Activated T-helper 1 cell treated with anti-CD3 and anti-CD28 coated beads, Interleukin-2, amount 50 U/mL, for 16 hours (primary cell): ENCODE measurements at places on chromosomes 6 and 20.

GRCh38 chr20:7806831-7807230, 133.4 kb downstream of the HAO1 start:
- no peak for DNase-seq

GRCh38 chr6:154485815-154486214, 24.7 kb downstream of the CNKSR3 start:
- DNase-seq, result no peak

DNA sequence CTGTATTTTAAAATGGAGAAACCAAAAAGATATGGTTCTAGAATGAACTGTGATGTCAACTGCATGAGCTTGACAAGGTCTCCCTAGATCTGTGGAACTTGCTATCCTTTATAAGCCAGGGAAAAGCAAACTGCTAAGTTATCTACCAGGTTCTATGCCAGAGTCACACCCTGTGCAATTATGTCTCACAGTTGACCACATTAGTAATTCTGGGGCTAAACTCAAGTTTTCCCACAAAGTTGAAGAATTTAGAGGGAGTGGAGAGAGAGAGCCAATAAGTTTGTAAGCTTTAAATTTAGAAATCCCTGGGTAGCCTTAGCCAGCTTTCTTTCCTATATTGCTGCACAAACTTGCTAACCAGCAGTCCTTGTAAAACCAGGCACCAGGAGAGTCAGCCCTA, 407.0 kb upstream of the SASH1 start:
- DNase-seq, result no peak

DNA sequence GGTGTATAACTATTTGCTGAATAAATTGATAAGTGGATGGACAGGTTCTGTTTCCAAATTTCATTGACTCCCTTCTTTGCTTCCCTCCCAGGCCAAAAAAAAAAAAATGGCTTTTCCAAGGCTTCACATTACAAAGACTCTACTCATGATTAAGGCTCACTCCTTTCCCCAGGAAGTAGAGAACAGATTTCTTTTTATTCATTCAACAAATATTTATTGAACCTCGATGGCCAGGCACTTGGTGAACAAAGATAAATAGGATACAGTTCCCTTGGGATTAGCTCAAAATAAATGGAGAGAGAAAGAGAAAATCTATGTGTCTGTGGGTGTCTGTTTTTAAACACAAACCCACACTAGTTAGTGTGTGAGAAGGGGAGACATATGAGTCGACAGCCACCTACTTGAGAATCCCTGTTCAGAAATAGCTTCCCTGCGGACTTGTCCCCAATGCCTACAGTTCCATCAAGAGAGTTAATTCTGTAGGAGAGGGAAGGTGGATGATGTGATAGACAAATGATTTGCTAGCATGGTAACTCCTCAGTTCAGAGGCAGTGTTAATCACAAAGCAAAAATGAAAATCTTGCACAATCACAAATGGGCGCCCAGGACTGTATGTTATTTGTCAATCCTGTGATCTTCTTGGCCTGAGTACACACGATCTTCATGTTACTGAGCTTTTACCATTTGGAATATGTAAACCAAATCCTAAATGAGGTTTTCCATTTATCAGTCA, 20.3 kb downstream of the TRAF3IP2 start:
- no peak for DNase-seq

DNA sequence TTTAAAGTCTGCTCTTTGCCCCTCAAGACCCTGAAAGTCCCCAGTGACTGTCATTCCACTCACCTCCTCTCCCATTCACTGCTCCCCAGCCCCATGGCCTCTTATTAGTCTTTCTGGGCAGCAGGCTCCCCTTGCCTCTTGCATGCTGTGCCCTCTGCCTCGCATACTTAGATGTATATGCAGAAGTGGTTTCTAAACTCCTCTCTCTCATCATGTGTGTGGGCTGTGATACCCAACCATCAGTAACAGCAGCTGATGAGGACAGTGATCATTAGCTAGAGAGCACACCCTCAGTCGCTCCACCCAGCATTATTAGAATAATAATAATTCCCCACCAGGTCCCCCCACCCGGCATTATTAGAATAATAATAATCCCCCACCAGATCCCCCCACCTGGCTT, 14.5 kb downstream of the PKIG start:
- no peak for DNase-seq

GRCh38 chr6:130996635-130997034, 66.4 kb downstream of the EPB41L2 start:
- no peak for DNase-seq

- DNase-seq, result no peak
Observed at GRCh38 chr6:106098383-106099234, 12.5 kb downstream of the PRDM1 start.

DNA sequence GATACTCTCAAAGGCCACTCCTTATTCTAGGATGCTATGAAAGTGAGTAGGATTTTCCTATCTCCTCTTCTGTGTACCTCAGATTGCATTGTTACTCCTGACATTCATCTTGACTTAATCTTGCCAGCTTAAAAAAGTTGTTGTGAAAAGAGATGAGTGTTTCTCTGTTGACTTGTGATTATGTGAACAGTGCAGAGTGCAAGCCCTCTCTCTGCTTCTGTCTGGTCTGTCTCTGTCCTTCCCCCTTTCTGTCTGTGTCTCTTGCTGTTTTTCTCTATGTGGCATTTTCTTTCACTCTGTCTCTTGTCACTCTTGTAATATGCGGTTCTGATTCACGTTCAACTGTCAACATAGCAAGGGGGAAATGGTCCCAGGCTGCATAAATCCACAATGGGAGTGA, 306.6 kb downstream of the FARS2 start:
- DNase-seq, result no peak

DNA sequence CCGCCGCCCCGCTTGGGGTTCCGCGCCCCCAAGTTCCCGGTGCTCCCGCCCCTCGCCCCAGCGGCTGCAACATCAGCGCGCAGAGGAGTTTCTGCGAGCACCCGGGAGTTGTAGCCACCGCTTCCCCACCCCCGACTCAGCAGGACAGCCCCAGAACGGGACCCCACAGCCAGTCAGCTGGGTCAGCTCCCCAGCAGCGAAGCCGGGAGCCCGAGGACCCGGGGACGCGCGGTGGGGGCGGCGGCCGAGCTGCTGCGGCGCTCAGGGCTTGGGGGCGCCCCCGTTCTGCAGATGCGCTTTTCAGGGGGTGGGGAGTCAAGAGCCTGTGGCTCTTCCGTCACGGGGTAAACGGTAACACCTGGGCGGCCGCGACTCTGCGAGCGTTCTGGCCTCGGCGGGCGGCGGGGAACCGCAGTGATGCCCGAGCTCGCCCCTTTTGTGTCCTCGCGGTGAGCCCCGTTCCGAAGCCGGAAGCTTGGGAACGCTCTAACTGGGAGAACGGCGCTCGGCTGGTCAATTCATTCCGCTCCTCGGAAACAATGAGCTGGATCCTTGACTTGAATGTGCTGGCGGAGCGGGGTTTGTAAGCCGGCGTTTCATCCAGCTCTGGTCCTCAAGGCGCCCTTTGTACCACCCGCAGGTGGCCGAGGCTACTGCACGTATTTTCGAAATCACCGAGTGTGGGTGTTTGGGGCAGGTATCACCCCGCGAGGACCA, 774 bp downstream of the PLEKHG1 start:
- DNase-seq, result peak; percentile 46

DNA sequence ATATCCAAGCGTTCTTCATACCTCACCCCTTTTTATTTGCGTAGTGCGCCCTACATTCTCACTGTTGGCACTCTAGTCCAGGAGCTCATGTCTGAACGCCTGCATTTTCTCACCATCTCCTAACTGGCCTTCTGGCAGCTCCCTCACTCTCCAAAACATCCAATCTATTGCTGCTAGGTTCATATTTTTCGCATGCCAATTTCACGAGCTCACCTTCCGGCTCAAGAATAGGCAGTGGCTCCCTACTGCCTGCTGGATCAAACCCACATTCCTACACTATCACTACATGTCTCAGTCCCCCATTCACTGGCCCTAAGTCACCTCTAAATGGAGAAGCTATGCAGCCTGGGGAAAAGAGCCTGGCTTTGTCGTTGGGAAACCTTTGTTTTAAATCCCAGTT, 115.0 kb downstream of the IPCEF1 start:
- DNase-seq, result no peak

GRCh38 chr6:147341486-147341885, 137.3 kb downstream of the STXBP5 start:
- DNase-seq, result no peak

GRCh38 chr6:169977434-169978265, 226.2 kb downstream of the ERMARD start:
- no peak for DNase-seq

GRCh38 chr20:61104232-61104631, 147.8 kb upstream of the CDH4 start:
- DNase-seq, result no peak

DNA sequence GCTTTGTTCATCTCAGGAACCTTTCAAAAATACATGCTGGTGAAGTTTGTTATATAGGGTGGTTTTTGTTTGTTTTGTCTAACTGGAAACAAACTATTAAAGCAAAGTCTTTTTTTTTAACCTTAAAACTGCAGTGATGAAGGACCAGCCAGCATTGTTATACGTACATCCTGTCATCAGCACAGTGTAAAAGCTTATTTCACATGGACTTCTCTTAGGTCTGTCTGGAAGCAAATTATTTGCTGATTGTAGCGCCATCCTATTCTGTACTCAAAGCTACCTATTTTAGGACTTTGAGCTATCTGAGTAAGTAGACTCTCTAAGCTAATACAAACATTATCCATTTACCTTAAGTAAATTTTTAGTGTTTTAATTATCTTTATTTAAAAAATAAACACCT, 61.7 kb downstream of the SNX9 start:
- no peak for DNase-seq

DNA sequence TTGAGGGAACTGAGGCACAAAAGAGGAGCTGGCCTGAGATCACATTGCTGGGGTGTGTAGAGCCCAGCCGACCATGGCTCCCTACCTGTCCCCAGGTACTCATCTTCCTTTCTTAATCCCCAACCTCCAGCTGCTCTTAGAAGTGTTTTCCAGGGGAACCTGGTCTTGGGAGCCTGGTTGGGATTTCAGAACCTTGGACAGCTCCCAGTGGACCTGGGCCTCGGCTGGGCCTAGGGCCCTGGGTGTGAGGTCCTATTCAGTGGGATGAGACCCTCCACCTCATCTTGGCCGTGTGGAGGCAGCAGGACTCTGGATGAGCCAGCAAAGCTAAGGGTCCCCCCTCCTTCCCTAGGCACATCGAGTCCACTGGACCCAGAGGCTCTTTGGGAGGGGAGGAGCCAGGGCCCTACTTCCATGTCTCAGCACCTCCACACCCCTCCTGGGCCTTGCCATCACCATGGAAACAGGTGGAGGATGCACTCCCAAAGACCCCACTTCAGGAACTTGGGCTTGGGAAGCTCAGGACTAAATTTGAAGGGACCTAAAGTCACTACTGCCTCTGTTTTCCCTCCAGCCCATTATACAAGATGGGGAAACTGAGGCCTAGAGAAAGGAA, 38.5 kb downstream of the DLGAP4 start:
- no peak for DNase-seq

DNA sequence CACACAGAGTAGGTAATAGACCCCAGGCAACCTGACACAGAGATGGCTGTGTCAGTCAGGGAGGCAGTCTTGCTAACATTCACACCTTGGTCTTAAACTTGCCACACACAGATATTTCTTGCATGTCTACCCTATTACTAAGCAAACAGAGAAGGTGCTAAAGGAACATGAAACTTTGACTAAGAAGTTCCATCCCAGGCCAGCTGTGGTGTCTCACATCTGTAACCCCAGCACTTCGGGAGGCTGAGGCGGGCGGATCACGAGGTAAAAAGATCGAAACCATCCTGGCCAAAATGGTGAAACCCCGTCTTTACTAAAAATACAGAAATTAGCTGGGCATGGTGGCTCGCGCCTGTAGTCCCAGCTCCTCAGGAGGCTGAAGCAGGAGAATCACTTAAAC, 222.4 kb upstream of the JARID2 start:
- DNase-seq, result no peak

- DNase-seq, result no peak
Observed at GRCh38 chr20:48710341-48711043, 117.3 kb downstream of the PREX1 start.

GRCh38 chr20:881783-882144, 34.4 kb downstream of the ANGPT4 start:
- no peak for DNase-seq

GRCh38 chr6:139638179-139638941, 263.9 kb upstream of the CITED2 start:
- no peak for DNase-seq

- DNase-seq, result no peak
Observed at GRCh38 chr6:170280689-170281045, 10.2 kb downstream of the DLL1 start.

DNA sequence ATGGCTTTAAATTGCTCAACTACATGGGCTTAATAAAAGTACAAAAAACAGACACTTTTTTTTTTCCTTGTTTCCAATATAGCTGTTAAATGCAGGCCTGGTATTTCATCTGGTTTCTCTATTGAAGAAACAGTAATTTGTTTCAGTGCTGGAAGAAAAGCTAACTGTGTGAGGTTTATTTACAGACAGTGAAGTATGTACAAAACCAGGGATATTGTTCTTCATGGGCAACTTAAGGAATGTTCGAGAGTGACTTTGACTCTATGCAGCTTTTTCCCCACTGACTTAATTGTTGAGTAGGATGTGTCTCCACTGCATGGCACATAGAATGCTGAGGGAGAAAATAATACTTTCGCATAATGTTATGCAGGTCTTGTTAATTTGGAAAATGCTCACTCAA, 31.0 kb upstream of the PRL start:
- DNase-seq, result no peak

DNA sequence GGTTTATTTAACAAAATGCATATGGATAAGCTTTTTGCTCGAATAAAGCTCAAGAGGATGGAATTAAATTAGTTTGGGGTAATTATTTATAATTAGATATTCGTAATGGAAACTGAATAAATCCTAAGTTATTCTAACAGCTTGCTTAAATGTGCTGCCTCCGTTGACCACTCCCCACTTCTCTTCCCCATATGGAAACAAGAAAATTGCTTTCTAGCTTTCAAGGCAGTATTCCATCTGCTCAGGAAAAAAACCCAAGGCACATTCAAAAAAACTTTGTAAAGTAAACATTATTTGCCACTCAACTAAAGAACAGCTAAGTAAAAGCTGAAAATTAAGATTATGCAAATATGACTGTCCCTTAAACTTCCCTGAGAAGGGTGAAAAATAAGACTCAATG, 369.2 kb downstream of the HAO1 start:
- no peak for DNase-seq
